H9 (cell line): ENCODE measurements at places on chromosomes 16 and 17. TPM values are rescaled to one million over a fixed set of nuclear protein-coding genes. Genes with fewer than 3 reads are reported as not detected.

The CRK gene
- 58.9 and 60.5 TPM in 2 replicates for total RNA-seq

The CFAP52 gene
- total RNA-seq, result not detected in 2 replicates

The OR1F1 gene
- not detected in 2 replicates for total RNA-seq

The XAF1 gene
- not detected in 2 replicates for total RNA-seq

DNA sequence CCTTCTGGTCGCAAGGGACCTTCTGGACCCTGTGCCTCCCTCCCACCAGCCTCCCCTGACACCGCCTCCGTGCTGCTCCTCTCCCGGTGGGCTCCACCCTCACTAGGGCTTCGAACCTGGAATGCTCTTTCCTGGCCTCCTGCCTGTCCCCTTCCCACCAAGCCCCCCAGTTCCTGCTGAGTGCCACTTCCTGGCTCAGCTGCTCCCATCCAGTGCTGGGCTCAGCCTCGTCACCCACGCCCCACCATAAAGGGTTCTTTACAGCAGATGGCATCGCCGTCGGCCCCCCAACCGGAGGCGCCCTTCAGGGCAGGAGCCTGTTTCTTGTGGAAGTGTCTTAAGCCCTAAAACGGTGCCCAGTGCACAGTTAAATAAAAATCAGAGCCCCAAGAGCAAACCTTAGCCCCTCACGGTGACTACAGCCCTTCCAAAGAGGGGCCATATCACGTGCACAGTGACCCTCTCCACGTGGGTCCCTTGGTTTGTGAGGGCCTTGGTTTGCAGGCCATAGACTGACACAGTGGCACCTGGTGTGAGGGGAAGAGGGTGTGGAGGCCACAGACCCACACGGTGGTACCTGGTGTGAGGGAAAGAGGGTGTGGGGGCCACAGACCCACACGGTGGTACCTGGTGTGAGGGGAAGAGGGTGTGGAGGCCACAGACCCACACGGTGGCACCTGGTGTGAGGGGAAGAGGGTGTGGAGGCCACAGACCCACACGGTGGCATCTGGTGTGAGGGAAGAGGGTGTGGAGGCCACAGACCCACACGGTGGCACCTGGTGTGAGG, 111.4 kb downstream of the METRNL start:
- DNase-seq, result no peak

DNA sequence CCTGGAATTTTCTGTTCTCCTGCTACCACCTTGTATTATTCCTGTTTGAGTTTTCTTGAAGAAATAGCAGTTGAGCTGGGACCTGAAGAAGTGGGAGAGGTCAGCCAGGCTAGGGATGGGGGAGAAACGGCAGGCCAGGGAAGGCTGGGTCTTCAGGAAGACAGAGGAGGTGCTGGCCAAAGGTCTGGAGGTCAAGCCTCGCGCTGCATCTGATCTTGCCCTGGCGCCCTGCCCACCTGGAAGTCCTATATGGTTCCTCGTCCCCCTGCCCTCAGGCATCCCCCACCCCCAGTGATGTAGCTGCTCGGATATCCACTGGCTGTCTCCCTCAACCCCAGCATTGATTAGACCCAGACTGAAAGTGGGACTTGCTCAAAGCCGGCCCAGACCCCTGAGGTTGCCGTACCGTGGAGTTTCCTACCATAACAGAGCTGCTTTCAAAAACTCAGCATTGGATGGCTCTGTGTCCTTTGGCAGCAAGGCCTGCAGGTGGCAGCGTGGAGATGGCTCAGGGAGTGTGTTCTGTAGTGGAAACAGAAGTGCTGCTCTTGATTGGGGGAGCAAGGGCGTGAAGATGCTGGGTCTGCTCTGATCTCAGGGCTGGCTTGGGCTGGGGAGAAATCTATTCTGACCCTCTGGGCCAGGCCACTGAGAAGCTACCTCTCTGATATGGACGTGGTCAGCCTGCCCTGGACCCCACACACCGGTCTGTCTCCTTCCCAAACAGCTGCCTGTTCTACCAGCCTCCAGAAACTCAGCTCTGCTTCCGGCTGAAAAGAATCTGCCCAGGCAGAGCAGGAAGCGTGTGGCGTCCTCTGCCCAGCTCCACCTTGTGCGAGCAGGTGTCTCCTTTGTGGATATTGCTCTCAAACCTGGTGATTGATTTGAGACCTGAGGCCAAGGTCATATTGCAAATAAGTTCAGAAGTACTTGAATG, 107.0 kb upstream of the CACNG5 start:
- DNase-seq, result peak; percentile 90

DNA sequence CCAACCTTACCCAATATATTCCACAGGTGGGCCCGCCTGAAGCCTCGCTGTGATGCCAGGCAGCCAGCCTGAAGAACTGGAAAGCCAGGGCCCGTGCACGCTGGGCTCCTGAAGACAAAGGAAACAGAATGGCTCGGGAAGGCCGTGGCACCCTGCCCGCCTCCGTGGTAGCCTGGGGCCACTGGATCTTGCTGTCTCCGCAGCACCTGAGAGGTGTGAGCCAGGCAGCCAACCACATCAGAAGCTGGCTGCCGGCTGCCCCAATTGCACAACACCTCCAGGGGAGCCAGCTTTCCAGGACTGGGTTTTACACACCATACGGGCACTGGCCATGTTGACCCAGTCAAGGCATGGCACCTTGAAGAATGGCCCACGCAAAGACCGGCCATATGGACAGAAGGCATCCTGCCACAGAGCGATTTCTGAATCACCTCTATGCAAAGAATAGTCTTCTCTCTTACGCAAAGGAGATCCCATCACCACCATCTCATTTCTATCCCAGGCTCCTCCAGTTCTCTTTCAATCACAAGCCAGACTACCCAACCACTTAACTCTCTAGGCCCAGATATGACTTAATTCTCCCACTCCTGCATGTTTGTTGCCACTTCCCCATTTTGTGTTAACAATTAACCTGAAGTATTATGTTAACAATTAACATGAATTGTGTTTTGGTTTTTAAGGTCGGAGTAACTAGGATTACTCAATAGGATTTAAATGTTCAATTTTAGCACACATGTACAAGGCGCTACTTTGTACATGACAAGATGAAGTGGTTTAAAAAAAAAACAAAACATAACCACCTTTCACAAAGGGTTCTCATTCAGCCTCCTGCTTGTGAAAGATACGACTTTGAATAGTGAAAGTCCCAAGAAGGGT, 32.1 kb downstream of the ZFHX3 start:
- no peak for DNase-seq

- no peak for DNase-seq
These were observed 250.4 kb upstream of the PMFBP1 start for GRCh38 chr16:72422308-72422897.

GRCh38 chr16:54204756-54205155, 81.8 kb downstream of the IRX3 start:
- DNase-seq, result no peak

DNA sequence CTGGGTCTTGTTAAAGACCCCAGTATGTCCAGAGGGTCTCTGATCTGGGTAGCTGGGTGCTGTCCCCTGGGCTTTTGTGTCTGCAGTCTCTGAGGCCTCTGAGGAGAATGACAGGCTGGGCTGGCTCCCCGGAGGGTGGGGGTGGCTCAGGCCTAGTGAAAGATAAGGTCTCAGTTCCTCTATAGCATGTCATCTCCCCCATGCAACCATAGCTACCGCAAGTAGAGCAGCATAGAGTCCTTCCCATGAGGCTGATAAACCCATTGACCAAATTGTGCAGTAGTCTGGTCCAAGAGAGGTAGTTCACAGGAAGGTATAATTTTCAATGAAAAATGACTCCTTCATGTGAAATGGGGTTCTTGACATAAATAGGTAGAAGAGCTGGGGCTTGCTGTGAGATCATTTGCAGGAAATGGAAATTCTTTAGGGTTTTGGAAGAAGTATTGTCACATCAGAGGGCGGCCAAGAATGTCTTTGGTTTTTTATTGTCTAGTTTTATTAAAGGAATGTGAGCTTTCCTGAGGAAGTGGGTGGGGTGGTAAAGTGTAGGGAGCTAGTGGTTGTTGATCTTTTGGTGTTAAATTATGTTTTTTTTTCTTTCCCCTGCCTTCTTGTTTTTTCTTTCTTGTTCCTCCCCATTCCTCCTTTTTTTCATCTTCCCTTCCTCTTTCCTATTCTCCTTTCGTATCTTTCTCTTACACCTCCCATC, 21.0 kb downstream of the SLC7A6OS start:
- no peak for DNase-seq

DNA sequence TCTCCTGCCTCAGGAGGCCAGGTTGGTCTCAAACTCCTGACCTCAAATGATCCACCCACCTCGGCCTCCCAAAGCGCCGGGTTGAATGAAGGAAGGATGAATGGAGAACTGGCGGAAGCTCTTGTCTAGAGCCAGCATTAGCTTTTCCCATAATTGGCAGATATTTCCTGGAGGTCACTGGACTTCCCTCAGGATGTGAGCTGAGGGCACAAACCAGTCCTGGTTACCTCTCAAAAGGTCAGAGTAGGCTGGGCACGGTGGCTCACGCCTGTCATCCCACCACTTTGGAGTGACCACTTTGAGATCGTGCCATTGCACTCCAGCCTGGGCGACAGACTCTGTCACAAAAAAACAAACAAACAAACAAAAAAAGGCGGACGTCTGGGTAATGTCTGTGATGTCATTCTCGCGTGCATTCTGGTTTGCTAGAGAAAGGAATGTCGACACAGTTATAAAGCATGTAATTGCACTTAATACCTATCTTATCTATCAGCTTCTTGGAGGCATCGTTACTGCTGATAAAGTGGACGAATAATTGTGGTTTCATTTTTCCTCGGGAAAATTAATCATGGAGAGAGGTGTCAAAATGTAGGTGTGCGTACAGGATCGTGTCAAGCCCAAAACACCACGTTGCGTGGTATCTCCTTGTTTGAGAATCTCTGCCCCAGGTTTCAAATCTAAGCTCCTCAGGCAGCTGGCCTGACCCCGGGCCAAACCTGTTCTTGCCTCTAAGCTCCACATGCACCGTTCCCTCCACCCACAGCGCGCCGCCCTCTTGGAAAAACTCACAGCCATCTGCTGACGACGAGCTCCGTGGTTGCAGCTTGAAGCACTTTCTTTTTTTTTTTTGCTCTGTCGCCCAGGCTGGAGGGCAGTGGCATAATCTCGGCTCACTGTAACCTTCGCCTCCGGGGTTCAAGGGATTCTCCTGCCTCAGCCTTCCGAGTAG, 6.4 kb upstream of the CRK start:
- DNase-seq, result no peak

GRCh38 chr16:3695610-3696369, 21.5 kb downstream of the TRAP1 start:
- DNase-seq, result no peak
